Right lung (tissue), 10 donors: ENCODE measurements at places on chromosomes 1 and 21. TPM values are rescaled to one million over a fixed set of nuclear protein-coding genes. Genes with fewer than 3 reads are reported as not detected.

CRYAA gene
- polyA plus RNA-seq: not detected

AIRE gene
- polyA plus RNA-seq: 0.12 TPM

CLDN17 gene
- polyA plus RNA-seq: not detected

GMEB1 gene
- 16.1 TPM for polyA plus RNA-seq

MARK1 gene
- polyA plus RNA-seq: 9.2 TPM

LRRC53 gene
- polyA plus RNA-seq: not detected

FAM151A gene
- polyA plus RNA-seq: 0.46 TPM

ATP1A4 gene
- polyA plus RNA-seq: 0.23 TPM

CRABP2 gene
- 133 TPM for polyA plus RNA-seq

SH3D21 gene
- polyA plus RNA-seq: 18.4 TPM

ALX3 gene
- not detected for polyA plus RNA-seq

TEDDM1 gene
- polyA plus RNA-seq: 0.44 TPM

GJA9 gene
- 0.58 TPM for polyA plus RNA-seq

FALEC gene
- polyA plus RNA-seq: 0.77 TPM
